ENCODE measurements at places on chromosomes 12 and 14.

DNA sequence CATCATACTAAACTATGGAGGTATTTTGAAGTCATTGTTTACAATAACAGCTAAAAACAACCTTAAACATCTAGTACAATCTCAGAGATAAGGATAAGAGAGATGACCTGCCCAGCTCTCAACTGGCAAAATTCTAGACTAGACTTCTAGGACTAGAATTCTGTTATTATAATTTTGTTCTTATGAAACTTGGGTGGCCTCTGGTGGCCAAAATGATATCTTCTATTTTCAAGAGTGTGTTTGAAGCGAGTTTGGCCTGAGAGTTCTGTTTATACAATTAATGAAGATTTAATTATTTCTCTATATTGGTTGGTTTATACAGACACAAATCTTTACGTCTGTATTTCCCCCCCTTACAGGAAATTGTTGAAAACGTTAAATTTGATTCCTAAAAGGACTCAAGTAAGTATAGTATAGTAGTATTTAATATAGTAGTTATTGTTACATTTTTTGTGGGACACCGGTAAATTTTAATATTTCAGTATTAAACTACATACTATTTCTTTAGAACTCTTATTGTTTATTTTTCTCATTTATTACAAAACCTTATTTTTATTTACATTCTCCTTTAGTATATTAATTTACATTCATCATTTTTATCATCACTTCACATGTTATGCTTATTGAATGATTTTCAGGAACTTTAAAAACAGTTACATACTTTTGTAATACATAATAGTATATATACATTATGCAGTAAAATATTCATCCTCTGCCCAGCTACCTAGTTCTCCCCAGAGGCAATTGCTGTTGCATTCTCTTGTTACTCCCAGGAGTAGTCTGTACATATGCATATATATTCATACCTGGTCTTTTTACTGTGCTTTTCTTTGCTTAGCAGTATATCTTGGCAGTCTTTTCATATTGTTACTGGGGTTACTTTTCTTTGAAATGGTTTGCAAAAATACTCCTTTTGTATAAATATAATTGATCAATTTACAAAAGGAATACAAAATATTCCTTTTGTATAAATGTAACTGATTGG is 6.6 kb downstream of the PPHLN1 start:
- no peak overlapping the region for H3K4me3 ChIP-seq
- H3K4me1 ChIP-seq = peaks cover 45% of the 10 kb centered on the region
- no peaks in the 10 kb centered on the region for H3K27me3 ChIP-seq
- no peaks in the 10 kb centered on the region for H3K36me3 ChIP-seq

DNA sequence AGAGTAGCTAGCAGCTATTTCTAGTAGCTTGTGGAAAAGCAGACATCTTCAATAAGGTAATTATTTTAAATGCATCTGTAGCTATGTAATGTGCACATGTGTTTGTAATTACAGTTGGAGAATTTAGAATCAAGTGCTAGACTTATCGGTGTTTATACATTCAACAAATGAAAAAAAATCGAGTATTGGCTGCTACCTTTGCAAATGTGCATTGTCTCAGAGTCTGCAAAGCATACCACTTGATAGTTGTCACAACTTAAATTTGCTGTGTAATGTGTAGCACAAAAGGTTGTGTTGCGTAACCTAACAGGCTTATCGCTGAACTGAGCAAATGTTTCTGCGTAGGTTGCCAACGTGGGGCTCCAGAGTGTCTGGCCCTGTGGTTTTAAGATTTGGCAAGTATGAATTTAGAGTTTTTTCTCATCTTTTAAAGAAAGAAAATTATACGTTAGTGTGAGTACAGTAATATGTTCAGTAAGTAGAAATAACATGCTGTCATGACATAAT is 44.3 kb downstream of the TMTC2 start:
- DNase-seq = peak; percentile 4
- no peaks in the 10 kb centered on the region for H3K4me1 ChIP-seq
- H3K27ac ChIP-seq = no peak overlapping the region
- H3K36me3 ChIP-seq = no peaks in the 10 kb centered on the region
- no peaks in the 10 kb centered on the region for H3K27me3 ChIP-seq
- H3K4me3 ChIP-seq = no peak overlapping the region

GRCh38 chr12:62192180-62192902 is 67.9 kb upstream of the USP15 start:
- H3K27ac ChIP-seq = no peak overlapping the region
- no peaks in the 10 kb centered on the region for H3K36me3 ChIP-seq
- H3K4me3 ChIP-seq = no peak overlapping the region
- peak; percentile 71 for DNase-seq
- peaks cover 22% of the 10 kb centered on the region for H3K27me3 ChIP-seq

DNA sequence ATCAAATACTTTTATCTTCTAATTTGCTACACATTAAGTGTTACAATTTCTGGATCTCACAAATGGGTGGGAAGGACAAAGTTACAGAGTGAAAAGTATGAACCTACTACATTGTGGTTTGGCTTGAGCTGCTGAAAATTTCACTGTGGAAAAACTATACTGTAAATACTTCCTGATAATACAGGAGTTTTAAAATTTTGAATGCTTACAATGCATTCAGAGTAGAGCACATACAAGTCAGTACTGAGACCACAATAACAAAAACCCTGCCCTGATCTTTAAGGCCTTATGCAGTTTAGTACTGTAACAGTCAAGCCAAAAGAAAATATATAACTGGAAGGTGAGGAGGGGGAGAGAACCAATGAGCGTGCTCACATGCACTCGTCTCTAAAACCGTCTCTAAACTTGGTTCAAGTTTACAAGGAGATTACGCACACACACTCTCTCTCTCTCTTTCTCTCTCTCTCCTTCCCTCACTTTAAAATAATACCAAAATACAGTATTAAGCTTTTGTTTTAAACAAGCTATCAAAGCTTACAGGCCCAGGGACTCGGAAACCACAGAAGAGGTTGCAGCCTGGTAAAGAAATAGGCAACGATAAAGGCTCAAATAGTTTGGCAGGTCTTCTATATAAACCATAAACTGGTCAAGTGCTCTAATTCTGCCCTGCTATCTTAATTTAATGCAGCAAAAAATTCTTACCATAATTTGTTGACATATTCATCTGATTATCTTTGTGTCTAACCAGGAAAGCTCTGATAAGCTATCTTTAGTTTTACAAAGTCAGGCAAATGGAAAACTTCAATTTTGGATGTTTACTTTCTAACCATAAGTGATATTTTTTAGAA is 58.0 kb downstream of the ATF7 start:
- H3K27me3 ChIP-seq = no peaks in the 10 kb centered on the region

- no peaks in the 10 kb centered on the region for H3K27me3 ChIP-seq
- no peak overlapping the region for H3K27ac ChIP-seq
- no peaks in the 10 kb centered on the region for H3K36me3 ChIP-seq
- peaks cover 49% of the 10 kb centered on the region for H3K4me1 ChIP-seq
- no peak overlapping the region for H3K4me3 ChIP-seq
Observed at GRCh38 chr14:75301666-75302325, 23.2 kb downstream of the FOS start.

DNA sequence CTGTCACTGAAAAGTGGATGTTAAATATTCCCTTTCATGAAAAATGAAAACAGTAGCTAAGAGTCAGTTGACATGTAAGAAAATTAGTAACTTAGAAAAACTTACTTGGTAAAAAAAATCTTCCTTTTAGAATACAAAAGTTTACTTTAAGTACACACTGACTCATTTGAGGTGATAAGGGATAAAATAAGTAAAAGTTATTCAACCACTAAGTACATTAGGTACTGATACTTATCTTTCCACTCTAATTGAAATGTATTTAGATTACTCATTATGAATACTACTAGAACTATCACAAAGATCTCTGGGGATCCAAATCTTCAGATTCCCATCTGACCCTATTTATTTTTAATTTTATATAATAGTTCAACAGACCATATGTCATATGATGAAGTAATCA is 12.2 kb downstream of the SYCP3 start:
- no peak overlapping the region for H3K27ac ChIP-seq
- H3K36me3 ChIP-seq = peaks cover 55% of the 10 kb centered on the region
- H3K27me3 ChIP-seq = no peaks in the 10 kb centered on the region
- no peaks in the 10 kb centered on the region for H3K4me1 ChIP-seq
- DNase-seq = no peak

- no peaks in the 10 kb centered on the region for H3K36me3 ChIP-seq
- no peak overlapping the region for H3K27ac ChIP-seq
Observed at GRCh38 chr14:78308079-78308478, 137.9 kb downstream of the NRXN3 start.

GRCh38 chr12:34393821-34394150 is 371.5 kb downstream of the ALG10 start:
- H3K36me3 ChIP-seq = no peaks in the 10 kb centered on the region
- peaks cover 15% of the 10 kb centered on the region for H3K27me3 ChIP-seq
- H3K4me3 ChIP-seq = no peak overlapping the region

GRCh38 chr12:75334384-75335030 is at the start of gene GLIPR1L1:
TSS of gene GLIPR1L1 (plus strand) at chr12:75334670. CDS start at chr12:75334729, 59 bp downstream.
- H3K4me1 ChIP-seq = no peaks in the 10 kb centered on the region
- H3K4me3 ChIP-seq = no peak within 1 kb of the TSS
- H3K27me3 ChIP-seq = no peaks in the 10 kb centered on the region

GRCh38 chr12:67681105-67681778 is 32.7 kb downstream of the DYRK2 start:
- no peaks in the 10 kb centered on the region for H3K36me3 ChIP-seq
- no peak overlapping the region for H3K27ac ChIP-seq
- no peaks in the 10 kb centered on the region for H3K4me1 ChIP-seq
- DNase-seq = no peak

Data from HepG2 (cell line).